T-helper 2 cell treated with Interferon-gamma antibody and Interleukin-4, amounts not matched to agents 5 μg/mL and 100 μg/mL, for 36 hours (primary cell): ENCODE measurements at places on chromosomes 1 and 21.

DNA sequence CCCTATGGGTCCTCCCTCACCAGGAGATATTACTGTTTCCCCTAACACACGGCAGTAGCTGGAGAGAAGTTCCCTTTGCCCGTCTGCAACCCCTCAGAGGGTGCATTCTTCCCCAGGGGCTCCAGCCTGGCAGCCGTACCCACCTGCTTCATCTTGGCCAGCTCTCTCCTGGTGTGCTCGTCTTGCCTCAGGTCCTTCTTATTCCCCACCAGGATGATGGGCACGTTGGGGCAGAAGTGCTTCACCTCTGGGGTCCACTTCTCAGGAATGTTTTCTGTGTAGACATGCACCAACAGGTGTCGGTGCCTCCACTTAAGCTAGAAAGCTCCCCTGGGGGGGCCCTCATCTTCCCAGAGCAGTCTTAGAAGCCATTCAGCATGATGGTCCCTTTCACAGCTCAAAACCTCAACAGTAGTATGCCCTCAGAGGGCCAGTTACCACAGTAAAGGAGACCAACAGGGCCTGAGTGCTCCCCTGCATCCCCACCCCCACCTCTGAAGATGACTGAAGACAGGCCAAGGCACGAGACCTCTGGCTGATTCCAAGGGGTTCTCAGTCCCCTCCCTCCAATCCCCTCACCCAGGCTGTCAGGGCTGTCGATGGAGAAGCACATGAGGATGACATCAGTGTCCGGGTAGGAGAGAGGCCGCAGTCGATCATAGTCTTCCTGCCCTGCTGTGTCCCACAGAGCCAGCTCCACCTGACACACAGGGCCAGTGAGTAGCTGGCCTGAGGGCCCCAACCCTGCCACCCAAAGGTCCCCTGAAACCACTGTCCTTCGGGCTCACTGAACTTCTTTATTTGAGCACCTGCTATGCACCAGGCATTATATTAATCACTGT, 4.3 kb downstream of the RHOC start:
- no peak for DNase-seq

DNA sequence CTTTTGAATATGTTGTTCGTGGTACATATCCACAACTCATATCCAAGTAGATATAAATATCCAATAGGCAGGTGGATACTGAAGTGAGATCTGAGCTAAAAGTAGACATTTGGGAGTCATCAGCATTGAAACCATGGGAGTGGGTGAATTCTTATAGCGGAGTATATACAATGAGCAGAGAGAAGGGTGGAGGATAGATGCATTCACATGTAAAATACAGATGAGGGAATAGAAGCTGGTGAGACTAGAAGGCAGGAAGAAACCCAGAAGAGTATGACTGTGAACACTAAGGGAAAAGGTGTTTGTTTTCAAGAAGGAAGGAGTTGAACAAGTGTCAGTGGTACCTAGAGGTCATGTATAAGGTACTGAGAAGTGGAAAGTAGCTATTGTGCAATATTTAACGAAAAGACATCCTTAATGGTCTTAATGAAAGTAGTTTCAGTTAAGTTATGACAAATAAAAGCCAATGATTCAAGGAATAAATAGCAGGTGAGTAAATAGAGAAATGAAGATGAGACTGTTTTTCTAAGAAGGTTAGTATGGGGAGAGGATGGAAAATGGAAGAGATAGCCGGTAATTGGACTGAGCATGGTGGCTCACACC, 181.6 kb upstream of the CACYBP start:
- DNase-seq = no peak

- no peak for DNase-seq
Observed at GRCh38 chr21:29938776-29939103, 1.1 kb downstream of the GRIK1 start.

GRCh38 chr21:28427394-28428022, 565.2 kb downstream of the LTN1 start:
- DNase-seq = no peak

GRCh38 chr21:42621819-42622177, 31.6 kb upstream of the PDE9A start:
- DNase-seq = no peak

GRCh38 chr1:230823931-230824381, 44.4 kb downstream of the C1orf198 start:
- no peak for DNase-seq

DNA sequence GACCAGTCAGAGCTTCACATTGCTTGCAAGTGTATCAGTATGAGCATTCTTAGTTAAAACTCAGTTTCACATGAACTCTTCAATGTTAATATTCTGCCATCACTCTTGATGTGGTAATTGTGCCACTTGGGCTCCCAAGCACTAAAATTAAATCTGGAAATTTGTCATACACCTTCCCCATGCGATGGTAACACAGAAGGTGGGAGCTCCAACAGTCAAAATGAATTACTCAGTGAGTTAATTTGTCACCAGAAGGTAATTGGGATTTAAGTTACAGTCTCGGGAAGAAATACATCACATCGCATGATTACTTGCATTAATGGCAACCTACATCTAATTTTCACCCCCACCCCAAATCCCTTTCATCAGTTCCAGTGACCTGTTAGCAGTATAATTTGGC, 376.5 kb upstream of the DAB1 start:
- no peak for DNase-seq

DNA sequence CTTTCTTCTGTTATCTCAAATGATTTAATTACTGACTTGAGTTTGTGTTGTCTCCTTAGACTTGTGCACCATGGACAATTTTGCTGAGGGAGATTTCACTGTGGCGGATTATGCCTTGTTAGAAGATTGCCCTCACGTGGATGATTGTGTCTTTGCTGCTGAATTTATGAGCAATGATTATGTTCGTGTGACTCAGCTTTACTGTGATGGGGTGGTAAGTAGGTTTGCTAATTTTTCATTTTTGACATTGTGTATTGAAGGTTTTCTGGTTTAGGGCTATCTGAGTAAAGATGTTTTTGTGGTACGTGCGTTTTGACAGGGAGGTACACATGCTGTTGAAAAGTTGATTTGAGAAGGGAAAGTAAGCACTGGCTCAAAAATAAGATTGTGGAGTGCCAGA, 14.1 kb downstream of the TTC3 start:
- no peak for DNase-seq

- no peak for DNase-seq
Observed at GRCh38 chr1:169904834-169905233, 11.1 kb upstream of the SCYL3 start.

DNA sequence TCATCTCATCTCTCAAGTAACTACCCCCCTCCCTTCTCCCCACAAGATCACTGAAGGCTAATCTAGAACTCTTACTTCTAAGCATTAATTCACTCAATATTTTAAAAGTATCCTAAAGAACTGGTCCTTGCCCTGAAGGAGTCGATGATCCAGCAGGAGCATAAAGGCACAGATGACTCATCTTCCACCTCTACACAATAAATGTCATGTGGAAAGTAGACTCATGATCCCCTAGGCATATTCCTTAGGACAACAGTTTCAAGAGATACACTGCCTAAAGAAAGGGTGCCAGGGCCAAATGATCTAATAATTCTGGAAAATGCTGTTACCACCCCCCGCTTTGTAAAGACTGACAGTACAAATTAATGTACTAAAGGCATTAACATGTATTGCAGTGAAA, 85.8 kb upstream of the DIRAS3 start:
- DNase-seq = no peak

- no peak for DNase-seq
Observed at GRCh38 chr1:45846931-45847330, 43.5 kb downstream of the MAST2 start.

GRCh38 chr1:54465351-54465811, 59.2 kb upstream of the SSBP3 start:
- DNase-seq = no peak
